Aortic smooth muscle cell (primary cell): ENCODE measurements at places on chromosomes 1 and 21. TPM values are rescaled to one million over a fixed set of nuclear protein-coding genes. Genes with fewer than 3 reads are reported as not detected.

LRRC7 gene
- total RNA-seq: not detected in 2 replicates

IGFN1 gene
- total RNA-seq: under 0.01 and 0.19 TPM in 2 replicates

DIRAS3 gene
- total RNA-seq: 0.99 and 1.3 TPM in 2 replicates

AMY2B gene
- total RNA-seq: 10.0 and 10.6 TPM in 2 replicates

TFF2 gene
- not detected in 2 replicates for total RNA-seq

SLFNL1 gene
- 0.25 and 0.26 TPM in 2 replicates for total RNA-seq

DFFB gene
- 5.8 and 7.0 TPM in 2 replicates for total RNA-seq

CR1 gene
- total RNA-seq: not detected in 2 replicates

B3GALT2 gene
- total RNA-seq: 0.25 and 0.26 TPM in 2 replicates

PADI2 gene
- under 0.01 TPM in 1 of 2 replicates, not detected in the other for total RNA-seq

RNF186 gene
- total RNA-seq: not detected in 2 replicates

UTS2 gene
- total RNA-seq: not detected in 2 replicates

MYBPH gene
- total RNA-seq: 0.06 TPM in 1 of 2 replicates, not detected in the other

SMCP gene
- total RNA-seq: not detected in 2 replicates

APCS gene
- not detected in 2 replicates for total RNA-seq

MYBPHL gene
- not detected in 2 replicates for total RNA-seq

CLDN14 gene
- total RNA-seq: 0.13 and 0.25 TPM in 2 replicates

CSF3R gene
- total RNA-seq: not detected in 2 replicates

TTC22 gene
- total RNA-seq: under 0.01 TPM in 1 of 2 replicates, not detected in the other

CACNA1S gene
- total RNA-seq: not detected in 2 replicates

MCM3AP gene
- total RNA-seq: 78.2 and 83.1 TPM in 2 replicates

XKR8 gene
- 4.2 and 4.4 TPM in 2 replicates for total RNA-seq

SLC25A34 gene
- 0.26 and 0.62 TPM in 2 replicates for total RNA-seq

SLAMF8 gene
- total RNA-seq: not detected in 2 replicates

CRYZL1 gene
- total RNA-seq: 28.9 and 36.7 TPM in 2 replicates

OR2W3 gene
- 0.26 TPM in 1 of 2 replicates, not detected in the other for total RNA-seq

LRRC71 gene
- 0.13 and 0.75 TPM in 2 replicates for total RNA-seq

PRR9 gene
- not detected in 2 replicates for total RNA-seq

C1QA gene
- total RNA-seq: 0.13 TPM in 1 of 2 replicates, not detected in the other

LAPTM5 gene
- total RNA-seq: 0.44 and 1.3 TPM in 2 replicates

FHL3 gene
- 8.9 and 10.6 TPM in 2 replicates for total RNA-seq

SMIM1 gene
- total RNA-seq: 0.53 TPM in 1 of 2 replicates, not detected in the other

PDC gene
- 0.06 TPM in 1 of 2 replicates, not detected in the other for total RNA-seq

YTHDF2 gene
- total RNA-seq: 44.1 and 45.8 TPM in 2 replicates

FMO4 gene
- 4.0 and 5.0 TPM in 2 replicates for total RNA-seq

TMCC2 gene
- 0.53 and 0.68 TPM in 2 replicates for total RNA-seq

SIK1 gene
- total RNA-seq: under 0.01 and 0.13 TPM in 2 replicates

ALX3 gene
- total RNA-seq: not detected in 2 replicates

LHX8 gene
- not detected in 2 replicates for total RNA-seq

PM20D1 gene
- total RNA-seq: not detected in 2 replicates

ADCY10 gene
- total RNA-seq: under 0.01 and 0.26 TPM in 2 replicates

SLC9A1 gene
- 5.0 and 12.0 TPM in 2 replicates for total RNA-seq
